ENCODE measurements at places on chromosomes 1 and 21.

- no peak for DNase-seq
These were observed 16.5 kb downstream of the RGL1 start for GRCh38 chr1:183821309-183821888.

GRCh38 chr1:61887076-61887867, 145.0 kb downstream of the PATJ start:
- no peak for DNase-seq

GRCh38 chr1:184417916-184418315, 31.1 kb downstream of the C1orf21 start:
- no peak for DNase-seq

DNA sequence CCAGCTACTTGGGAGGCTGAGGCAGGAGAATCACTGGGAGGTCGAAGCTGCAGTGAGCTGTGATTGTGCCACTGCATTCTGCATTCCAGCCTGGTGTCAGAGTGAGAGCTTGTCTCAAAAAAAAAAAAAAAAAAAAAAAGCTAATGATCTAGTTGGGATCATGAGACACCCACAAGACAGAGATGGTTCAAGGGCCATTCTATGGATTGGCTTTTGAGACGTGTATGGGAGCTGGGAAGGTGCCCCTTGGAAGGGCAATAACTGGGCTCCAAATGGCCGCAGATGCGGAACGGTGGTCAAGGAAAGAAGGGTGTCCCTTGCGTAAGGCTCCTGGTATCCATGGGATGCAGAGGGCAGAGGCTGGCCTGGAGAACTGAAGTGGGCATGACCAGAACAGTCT, 6.8 kb upstream of the ADAM15 start:
- no peak for DNase-seq

DNA sequence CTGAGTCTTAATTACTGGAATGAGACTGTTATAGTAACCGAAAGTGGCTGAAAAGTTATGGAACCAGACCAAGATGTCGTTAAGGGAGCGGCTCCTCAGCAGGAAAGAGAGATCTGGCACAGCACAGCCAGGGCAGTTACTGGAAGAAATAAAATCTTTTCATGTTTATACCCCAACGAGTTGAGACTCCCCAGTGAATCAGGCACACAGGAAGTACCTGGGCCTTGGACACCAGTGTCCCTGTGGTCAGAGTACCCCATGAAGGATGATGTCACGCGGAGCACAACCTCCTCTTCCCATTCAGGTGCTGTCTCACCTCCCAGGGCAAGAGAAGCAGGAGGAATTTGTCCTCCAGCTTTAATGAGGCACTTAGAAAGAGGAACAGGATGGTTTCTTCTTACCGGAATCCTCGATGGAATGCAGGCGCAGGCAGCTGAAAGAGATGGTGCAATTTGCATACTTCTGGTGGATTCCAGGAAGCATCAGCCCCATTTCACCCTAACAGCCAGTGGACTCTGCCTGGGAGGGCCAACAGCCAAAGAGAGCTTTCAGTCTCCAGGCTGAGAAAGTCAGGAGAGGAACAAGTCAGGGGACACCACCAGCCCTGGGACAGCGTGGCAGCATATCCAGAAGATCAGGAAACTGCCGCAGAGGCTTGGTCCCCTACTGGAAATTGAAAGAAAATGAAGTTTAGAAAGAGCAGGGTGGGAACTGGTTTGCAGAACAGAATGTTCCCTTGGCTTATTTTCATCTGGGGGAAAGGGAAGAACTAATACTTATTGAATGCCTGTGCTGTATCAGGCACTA, 35.9 kb upstream of the CTTNBP2NL start:
- DNase-seq, result peak; percentile 95

- DNase-seq, result no peak
These were observed 35.1 kb downstream of the GPA33 start for GRCh38 chr1:167054946-167055630.
